Myometrial cell (primary cell): ENCODE measurements at places on chromosomes 16 and 17. TPM values are rescaled to one million over a fixed set of nuclear protein-coding genes. Genes with fewer than 3 reads are reported as not detected.

The CHST4 gene
- not detected in 2 replicates for total RNA-seq

The AIPL1 gene
- total RNA-seq: not detected in 2 replicates

The MT4 gene
- total RNA-seq: not detected in 2 replicates

The FBXW10B gene
- total RNA-seq: not detected in 2 replicates

The SLC35G6 gene
- not detected in 2 replicates for total RNA-seq

The METRNL gene
- 72.1 and 83.9 TPM in 2 replicates for total RNA-seq

The CPNE7 gene
- total RNA-seq: 14.7 and 24.5 TPM in 2 replicates

The CPHXL2 gene
- total RNA-seq: not detected in 2 replicates

The OXLD1 gene
- total RNA-seq: 50.7 and 58.1 TPM in 2 replicates

The MEOX1 gene
- total RNA-seq: not detected in 2 replicates

The ZFPM1 gene
- 0.58 and 0.89 TPM in 2 replicates for total RNA-seq

The CCL14 gene
- total RNA-seq: not detected in 2 replicates

The FSCN2 gene
- 0.35 TPM in 1 of 2 replicates, not detected in the other for total RNA-seq

The GP1BA gene
- not detected in 2 replicates for total RNA-seq

The ALOX12B gene
- not detected in 2 replicates for total RNA-seq

The ORC6 gene
- total RNA-seq: 13.1 and 16.1 TPM in 2 replicates

The EVI2B gene
- 1.6 and 1.7 TPM in 2 replicates for total RNA-seq

The HAS3 gene
- under 0.01 TPM in 1 of 2 replicates, not detected in the other for total RNA-seq

The LLGL1 gene
- total RNA-seq: 50.5 and 64.7 TPM in 2 replicates

The RND2 gene
- total RNA-seq: 0.71 and 1.2 TPM in 2 replicates

The MSI2 gene
- 12.7 and 21.3 TPM in 2 replicates for total RNA-seq

The NAGLU gene
- total RNA-seq: 49.1 and 52.2 TPM in 2 replicates

The SEPTIN12 gene
- total RNA-seq: not detected in 2 replicates

The TSNAXIP1 gene
- total RNA-seq: under 0.01 and 1.4 TPM in 2 replicates

The COPS3 gene
- 94.0 and 105 TPM in 2 replicates for total RNA-seq

The CCL4L2 gene
- not detected in 2 replicates for total RNA-seq

The ARHGAP44 gene
- total RNA-seq: under 0.01 and 0.18 TPM in 2 replicates

The CCT6B gene
- total RNA-seq: 0.58 and 0.89 TPM in 2 replicates

The KCNJ2 gene
- total RNA-seq: 0.53 and 0.58 TPM in 2 replicates

The ITGAL gene
- not detected in 2 replicates for total RNA-seq

The SLC5A10 gene
- total RNA-seq: not detected in 2 replicates

The COPRS gene
- 100.0 and 103 TPM in 2 replicates for total RNA-seq

The ARHGAP23 gene
- 59.1 and 62.4 TPM in 2 replicates for total RNA-seq

The DRC7 gene
- total RNA-seq: not detected in 2 replicates

The MPV17L gene
- 2.5 TPM in 1 of 2 replicates, not detected in the other for total RNA-seq

The CD300LB gene
- not detected in 2 replicates for total RNA-seq

The CCL1 gene
- total RNA-seq: not detected in 2 replicates

The PPP1R9B gene
- 26.5 and 33.7 TPM in 2 replicates for total RNA-seq
